ENCODE measurements at places on chromosomes 7 and 10.

GRCh38 chr10:92737484-92737883 is 47.7 kb downstream of the HHEX start:
- no peak for DNase-seq

GRCh38 chr10:1577945-1578344 is 159.4 kb downstream of the ADARB2 start:
- no peak for DNase-seq

DNA sequence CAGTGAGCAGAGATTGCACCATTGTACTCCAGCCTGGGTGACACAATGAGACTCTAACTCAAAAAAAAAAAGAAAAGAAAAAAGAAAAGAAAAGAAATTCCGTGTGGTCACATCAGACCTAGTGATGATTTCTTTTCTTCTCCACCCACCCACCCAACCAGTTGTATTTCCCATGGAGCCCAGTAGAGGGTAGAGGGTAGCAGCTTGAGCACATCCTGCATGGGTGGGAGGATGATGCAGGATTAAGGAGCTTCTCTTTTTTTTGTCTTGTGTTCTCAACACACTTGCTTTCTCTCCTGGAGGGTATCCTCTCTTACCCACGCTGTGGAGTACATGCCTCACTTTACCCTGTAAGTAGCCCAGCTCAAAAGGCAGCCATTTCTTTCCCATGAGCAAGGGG is 118.6 kb upstream of the CARD11 start:
- DNase-seq: peak; percentile 7

- DNase-seq: no peak
Measured at GRCh38 chr7:37960483-37960882, 40.0 kb downstream of the EPDR1 start.

- DNase-seq: no peak
Measured at GRCh38 chr7:133796782-133797745, 330.1 kb upstream of the LRGUK start.

GRCh38 chr7:2934211-2934731 is 90.2 kb upstream of the GNA12 start:
- peak; percentile 70 for DNase-seq

- peak; percentile 22 for DNase-seq
Measured at GRCh38 chr7:19747740-19748339, 25.6 kb downstream of the TMEM196 start.

DNA sequence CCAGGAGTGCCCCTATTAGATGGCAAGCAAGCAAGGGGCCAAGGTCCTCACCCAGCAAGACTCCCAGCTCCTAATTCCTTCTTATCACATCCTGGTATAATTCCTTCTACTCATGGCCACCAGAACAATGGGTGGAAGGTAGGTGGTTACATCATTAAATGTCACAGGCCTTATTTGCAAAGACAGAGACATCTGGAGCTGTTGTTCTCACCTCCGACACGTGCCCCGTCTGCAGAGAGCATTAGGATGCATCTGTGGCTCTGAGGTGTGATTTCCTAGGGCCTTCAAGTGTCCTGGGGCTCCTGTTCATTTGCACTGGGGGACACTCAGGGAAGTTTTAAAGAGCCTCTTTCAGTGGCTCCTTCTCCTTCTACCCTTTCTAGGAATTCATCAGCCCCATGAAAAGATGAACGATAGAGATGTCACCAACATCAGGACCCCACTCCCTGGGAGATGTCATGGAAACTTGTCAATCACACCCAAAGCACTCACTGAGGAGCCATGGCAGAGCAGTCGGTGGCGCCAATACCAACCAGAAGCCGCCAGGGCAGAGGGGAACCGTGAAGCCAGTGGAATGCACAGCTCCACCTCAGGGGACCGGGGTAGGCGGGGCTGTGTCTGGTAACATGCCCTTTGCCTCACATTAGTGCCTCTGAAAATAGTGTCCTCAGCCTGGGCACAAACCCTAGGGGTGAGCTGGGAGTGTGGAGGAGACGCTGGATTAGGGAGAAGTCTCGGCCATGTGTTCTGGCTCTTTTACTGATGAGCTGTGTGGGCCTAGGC is 2.9 kb upstream of the ATP6V0E2 start:
- no peak for DNase-seq
